Naive B cell (primary cell): ENCODE measurements at places on chromosomes 3 and 15.

DNA sequence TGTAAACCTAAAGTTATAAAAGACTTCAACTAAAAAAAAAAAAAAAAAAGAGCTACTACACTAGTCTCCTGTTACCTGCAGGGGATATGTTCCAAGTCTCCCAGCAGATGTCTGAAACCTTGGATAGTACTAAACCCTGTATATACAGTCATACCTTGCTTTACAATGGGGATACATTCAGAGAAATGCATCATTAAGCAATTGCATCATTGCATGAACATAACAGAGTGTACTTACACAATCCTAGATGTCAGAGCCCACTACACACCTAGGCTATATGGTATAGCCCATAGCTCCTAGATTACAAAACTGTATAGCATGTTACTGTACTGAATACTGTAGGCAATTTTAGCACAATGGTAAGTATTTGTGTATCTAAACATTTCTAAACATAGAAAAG, 119.1 kb downstream of the GMPS start:
- no peak for DNase-seq

DNA sequence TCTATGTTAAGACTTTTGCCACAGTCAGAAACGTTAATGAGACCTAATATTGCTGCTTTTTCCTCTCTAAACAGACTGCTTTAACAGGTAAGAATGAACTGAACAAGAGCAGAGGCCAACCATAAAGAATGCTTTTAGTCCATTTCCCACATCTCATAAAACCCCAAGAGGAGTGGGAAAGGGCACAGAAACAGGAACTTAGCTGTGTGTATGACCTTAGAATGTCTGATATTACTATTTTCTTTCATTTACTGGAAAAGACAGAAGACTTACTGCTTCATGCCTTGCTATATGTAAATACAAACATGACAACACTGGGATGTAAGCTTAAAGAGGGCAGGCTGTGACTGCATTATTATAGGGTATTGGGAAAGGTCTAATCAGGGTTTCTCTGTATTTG, 115.0 kb downstream of the ISL2 start:
- DNase-seq, result no peak

DNA sequence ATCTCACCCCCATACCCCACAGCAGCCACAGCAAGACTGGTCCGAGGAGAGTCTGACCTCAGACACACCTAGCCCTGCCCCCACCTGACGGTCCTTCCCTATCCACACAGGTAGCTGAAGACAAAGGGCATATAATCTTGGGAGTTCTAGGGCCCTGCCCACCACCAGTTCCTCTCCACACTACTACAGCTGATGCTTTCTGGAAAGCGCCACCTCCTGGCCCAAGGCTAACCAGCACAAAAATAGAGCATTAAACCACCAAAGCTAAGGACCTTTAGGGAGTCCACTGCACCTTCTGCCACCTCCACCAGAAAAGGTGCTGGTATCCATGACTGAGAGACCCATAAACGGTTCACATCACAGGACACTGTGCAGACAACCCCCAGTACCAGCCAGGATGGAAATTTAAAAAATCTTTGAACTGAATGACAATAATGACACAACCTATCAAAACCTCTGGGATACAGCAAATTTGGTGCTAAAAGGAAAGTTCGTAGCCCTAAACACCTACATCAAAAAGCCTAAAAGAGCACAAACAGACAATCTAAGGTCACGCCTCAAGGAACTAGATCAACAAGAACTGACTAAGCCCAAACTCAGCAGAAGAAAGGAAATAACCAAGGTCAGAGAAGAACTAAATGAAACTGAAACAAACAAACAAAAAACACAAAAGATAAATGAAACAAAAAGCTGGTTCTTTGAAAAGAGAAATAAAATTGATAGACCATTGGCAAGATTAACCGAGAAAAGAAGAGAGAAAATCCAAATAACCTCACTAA, 122.1 kb upstream of the TPRG1 start:
- no peak for DNase-seq

DNA sequence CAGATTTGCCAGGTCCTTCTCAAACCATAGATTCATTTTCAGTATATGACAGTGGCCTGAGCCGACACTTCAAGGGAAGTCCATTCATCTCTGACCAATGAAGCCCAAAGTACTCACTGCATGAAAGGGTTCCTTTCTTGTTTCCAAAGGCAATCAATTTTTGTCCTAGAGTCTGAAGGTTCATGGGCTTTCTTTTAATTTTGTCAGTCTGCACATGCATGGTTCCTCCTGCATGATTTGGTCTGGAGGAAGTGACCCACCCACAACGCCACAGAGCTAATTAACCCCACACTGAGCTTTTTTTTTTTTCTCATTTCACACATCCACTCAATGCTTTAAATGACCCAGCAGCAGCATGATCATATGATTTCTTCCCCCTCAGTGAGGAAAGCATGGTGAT, 216.4 kb downstream of the TIGIT start:
- DNase-seq, result no peak

- no peak for DNase-seq
Observed at GRCh38 chr3:47592066-47592795, 13.6 kb upstream of the CSPG5 start.

GRCh38 chr15:79523266-79523665, 91.1 kb downstream of the MINAR1 start:
- DNase-seq, result no peak

DNA sequence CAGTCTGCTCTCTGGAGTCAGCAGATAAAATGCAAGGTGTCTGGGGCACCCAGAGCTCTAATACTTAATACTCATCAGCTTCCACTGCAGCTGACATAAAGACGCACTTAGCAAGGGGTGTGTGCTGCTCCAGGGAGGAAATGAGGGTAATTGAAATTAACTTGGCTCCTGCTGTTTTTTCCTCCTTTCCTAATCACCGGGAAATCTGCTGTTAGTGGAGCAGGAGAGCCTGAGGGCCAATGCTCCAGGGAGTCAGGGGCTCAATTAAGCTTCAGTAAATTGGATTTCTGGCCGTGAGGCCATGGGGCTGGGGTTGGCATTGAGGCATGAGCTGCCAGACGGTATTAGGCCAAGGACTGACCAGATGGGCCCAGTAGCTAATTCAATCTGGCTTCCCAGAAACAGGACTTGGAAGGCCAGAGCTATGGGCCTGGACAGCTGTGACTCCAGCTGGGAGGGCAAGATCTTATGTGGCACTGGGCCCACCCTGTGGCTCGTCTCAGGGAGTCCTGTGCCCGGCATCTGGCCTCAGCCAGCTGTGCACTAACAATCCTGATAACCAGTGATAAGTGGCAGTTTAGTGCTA, 30.7 kb upstream of the CHRNB4 start:
- DNase-seq, result no peak

- no peak for DNase-seq
Observed at GRCh38 chr3:178483704-178484103, 52.5 kb upstream of the KCNMB2 start.

DNA sequence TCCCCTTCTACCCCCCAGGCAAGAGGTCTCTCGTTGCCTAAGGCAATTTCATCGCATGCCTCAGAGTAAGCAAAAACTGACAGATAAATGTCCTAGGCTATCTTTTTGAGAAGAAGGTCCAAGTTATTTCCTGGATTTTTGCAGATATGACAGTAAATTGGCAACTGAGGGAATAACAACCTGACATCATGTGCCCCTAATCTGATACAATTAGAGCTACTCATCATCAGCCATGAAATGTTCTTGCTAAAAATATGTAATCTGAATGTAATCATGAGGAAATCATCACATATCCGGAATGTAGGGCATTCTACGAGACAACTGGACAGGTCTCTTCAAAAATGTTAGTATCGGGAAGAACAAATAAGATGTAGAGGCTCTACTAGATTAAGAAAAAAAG, 44.1 kb downstream of the TNIK start:
- no peak for DNase-seq

GRCh38 chr15:50137893-50138292, 18.9 kb upstream of the ATP8B4 start:
- DNase-seq, result no peak

GRCh38 chr3:190617185-190617584, 103.3 kb downstream of the IL1RAP start:
- DNase-seq, result peak; percentile 87

- no peak for DNase-seq
Observed at GRCh38 chr3:13229273-13229949, 156.2 kb upstream of the IQSEC1 start.

- no peak for DNase-seq
Observed at GRCh38 chr3:106263011-106263410, 394.2 kb upstream of the CBLB start.

- DNase-seq, result no peak
Observed at GRCh38 chr3:155326244-155326643, 32.8 kb upstream of the STRIT1 start.

- no peak for DNase-seq
Observed at GRCh38 chr3:126432361-126433104, 37.8 kb downstream of the CFAP100 start.

DNA sequence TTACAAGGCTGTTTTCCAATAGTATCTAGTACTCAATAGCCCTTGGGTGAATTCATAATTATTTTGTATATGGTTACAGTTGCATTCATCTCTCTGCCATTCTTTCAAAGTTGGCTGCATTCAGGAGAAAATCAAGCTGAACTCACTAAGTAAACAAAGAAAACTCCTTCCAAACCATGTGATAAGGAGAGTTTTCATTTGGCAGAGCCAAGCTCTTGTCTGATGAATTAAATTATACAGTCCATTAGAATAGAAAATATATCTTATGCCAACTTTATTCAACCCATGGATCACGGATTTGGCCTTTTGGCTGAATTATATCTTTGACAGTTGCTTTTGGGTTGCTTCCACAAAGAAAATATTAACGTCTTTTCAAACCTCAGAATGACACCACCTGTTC, 272.3 kb upstream of the ROBO1 start:
- no peak for DNase-seq

DNA sequence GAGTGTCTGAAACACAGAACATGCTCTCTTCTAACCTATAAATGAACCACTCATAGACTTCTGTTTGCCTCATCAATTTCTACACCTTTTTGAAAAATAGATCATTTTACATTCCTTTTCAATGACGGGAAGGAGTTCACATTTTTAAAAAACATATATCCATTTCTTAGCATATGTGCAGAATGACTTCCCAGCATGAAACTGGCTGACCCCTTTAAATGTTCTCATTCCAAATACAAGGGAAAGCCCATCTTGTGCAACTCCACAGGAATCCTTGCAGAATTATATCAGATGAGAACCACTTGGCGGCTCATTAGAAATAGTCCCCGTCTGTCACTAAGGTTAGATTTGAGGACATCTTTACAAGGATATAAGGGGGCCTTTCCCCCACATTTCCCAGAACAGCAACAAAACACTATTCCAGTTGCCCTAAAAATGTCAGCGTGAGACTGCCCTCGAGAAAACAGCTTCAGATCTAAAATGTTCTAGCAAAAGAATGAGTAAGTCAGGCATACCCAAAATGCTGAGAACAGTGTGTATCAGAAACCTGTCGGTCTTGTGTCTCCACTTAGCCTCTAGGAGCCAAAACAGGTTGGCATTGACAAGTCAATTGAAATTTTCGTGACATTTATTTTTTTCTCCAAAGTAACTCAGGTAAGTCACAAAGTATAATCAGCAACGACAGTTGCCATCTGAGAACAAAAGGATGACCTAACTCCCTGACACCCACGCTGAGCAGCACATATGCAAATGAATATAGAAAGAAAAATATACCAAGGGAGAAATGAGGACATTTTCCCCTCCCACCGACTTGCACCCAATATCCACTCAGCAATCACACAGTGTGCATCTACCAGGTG, 63.1 kb downstream of the FOXP1 start:
- DNase-seq, result no peak

DNA sequence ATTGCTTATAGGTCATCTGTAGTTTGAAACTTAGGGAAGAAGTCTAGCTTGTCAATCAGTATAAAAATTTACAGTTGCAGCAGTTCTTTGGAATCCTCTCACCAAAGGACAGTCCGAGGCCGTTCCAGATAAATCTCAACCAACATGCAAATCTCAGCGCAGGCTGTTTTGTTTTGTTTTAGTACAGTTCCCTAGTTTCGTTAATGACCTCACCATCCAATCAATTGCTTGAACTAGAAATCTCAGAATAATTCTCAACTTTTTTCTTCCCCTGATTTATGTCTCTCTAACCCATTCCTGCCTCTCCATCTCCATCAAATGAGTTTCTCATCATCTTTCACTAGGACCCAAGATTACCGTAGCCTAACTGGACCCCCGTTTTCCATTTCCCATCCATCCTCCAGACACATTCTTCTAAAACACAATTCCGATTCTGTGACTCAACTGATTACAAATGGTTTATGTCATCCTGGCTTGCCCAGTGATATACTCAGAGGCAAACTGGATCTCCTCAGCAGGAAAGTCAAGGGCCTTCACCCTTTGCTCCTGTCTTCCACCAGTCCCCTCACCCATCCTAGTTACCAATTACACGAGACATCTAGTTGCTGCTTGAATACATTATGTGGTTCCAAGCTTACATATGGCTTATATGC, 1.3 kb downstream of the SMCO1 start:
- no peak for DNase-seq

- DNase-seq, result no peak
Observed at GRCh38 chr15:71893691-71894090, 83.3 kb downstream of the NR2E3 start.

DNA sequence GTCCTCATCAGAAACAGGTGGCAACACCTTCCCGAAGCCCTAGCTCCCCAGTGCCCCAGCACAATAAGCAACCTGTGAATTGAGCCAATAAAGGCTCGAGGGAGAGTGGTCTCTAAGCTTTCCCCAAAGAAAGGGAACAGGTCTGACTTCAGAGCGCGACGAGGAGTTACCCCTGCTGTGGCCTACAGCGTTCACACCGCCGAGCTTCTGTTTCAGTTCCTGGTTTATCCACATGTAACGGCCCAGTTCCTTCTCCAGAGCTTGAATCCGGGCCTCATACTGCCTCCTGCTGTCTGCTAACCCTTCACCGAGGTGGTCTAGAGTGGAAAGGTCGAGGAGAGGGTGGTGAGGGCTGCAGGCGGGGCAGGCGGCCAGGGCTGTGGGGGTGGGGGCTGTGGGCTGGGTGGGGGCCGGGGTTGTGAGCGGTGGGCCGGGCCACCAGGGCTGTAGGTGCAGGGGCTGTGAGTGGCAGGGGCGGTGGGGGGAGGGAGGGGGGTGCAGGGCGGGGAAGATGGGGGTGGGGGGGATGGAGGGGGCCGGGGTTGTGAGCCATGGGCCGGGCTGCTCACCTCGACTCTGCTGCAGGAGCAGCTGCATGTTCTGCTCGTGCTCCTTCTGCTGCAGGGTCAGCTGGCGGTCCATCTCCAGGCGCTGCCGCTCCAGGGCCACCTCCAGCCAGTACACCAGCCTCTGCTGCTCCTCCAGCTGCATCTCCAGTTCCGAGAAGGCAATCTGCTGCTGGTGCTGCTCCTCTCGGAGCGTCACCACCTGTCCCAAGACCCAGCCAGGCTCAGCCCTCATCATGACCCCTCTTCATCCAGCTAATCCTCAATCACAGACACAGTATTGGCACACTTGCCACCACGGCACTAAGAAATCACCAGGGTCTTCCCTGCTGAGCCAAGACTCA, 26.2 kb downstream of the KIF7 start:
- no peak for DNase-seq

DNA sequence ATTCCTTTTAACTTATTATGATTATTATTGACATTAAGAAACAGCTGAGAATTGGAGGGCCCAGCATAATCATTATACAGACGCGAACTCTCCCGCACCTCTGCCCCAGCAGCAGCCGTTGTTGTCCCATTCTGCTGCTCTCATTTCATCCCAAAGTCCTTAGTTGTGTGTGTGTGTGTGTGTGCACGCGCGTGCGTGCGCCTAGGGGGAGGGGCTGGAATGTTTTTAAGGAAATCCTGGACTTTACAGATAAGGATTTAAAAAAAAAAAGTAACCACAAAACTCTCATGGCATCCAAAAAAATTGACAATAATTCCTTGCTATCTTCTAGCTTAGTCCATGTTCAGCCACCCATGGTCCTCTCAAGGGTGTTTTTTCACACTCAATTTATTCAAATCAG, 134.2 kb downstream of the WNT7A start:
- no peak for DNase-seq

- no peak for DNase-seq
Observed at GRCh38 chr3:171776839-171777583, 33.3 kb downstream of the PLD1 start.
